ENCODE measurements at places on chromosomes 7 and 10.

GRCh38 chr10:80359644-80360043 is 3.1 kb downstream of the DYDC2 start:
- no peak for DNase-seq

DNA sequence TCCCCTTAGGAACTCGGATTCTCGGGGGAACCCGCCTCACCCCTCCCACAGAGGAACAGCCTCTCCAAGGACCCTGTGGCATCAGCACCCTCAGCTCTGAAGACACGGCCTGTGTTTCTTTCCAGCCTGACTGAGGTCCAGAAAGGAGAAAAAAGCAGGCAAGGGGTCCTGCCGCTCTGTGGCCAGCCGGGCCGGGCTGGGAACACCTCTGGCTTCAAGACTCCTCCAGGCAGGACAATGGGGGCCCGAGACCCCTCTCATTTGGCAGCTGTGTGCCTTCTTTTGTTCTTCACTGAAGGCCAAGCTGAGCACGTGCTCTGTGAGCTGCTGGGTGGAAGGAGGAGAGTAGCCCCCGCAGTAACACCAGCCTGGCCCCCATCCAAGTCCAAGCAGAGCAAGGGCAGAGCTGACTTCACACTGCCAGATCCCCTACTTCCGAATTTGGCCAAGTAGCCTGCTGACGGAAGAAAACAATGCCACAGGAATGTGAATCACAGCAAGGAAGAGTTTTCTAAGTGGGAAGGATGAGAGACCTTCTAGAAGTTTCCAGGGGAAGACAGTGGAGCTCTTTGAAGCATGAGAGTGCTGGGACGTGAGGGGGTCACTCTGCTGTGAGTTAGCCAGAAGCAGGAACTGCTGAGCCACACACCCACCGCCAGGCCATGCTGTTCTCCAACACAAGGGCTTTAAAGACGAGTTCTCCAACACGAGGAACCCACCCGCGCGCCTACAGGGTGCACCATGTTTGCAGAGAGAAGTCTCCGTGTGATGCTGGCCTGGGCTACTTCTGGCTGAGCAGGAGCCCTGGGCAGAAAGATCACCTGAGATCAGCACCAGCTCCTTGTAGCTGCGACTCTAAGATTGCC is 3.1 kb downstream of the CNPY1 start:
- no peak for DNase-seq

DNA sequence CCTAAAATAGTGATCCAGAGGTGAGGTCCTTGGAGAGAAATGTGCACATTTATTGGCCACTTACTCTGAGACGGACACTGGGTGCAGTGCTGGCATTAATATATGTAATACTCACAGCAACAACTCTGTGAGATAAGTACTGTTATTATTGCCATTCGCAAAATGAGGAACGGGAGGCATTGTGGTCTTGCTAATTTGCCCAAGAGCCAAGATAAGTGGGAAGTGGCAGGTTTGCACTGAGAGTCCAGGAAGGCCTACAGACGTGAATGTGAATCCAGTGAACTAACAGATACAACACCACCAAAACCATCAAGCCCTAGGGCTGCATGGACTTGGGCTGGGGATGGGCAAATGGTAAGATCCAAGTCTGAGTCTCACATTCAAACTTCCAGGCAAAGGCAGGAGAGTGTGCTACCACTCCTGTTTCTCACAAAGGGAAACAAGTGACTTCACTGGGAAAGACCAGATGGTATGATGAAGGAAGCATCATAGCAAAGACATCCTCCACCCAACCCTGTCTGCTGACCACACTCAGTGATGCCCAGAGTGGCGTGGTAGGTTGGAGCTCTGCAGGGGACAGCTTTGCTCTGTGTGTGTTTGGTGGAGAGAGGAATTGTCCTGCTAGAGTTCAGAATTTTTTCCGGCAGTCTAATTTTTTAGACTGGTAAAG is 19.2 kb downstream of the TMEM273 start:
- DNase-seq = no peak

DNA sequence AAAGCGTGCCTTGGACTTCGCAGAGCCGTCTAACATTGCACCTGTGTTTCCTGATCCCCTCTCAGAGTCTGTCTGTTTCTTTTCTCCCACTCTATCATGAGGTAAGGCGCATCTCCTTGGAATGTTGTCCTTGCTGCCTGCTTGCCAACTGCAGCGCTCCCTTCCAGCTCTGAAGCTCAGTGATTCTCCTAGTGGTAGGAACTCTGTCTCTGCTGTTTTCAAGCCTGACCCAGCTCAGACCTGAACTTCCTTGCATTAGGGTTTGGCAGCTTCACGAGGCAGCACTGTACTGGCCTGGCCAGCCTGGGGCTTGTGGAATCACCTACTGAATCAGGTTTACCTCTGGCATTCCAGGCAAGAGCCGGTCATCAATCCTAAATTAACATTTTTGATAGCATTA is 123.9 kb downstream of the CREB5 start:
- DNase-seq = no peak

DNA sequence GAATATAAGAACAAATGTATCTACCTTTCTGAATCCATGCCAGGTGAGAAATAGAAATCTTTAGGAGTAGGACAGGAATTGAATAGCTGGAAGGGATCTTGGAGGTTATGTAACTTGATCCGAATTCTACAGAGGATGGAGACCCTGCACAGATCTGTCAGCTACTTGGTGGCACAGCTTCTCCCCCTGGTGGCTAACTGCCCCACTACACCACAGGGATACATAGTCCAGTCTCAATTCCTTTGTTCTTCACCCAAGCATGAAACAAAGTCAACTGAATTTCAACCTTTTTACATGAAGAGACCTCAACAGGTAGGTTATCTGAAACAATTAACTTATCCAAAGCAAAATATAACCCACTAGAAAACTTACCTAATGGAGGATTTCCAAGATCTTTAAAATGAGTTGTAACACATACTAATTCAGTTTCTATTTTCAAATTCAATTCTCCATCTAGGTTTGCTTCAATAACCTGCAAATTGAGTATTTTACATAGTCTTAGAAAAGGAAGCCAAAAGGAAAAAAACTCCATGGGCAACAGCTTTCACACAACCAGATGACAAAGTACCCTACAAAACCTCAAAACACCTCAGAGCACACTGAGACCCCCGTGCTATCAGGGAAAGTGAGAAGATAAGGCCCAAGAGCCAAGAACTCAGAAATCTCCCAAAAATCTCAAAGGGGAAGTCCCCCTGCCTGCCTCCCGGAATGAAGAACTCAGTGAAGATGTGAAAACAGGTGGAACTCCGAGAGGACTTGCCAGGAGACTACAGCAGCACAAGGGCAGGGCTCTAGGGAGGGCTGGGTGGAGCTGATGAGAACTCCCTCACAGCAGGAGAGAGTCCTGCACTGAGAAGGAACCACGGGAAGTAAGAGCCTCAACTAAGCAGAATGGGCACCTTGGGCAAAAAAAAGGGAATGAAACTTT is 10.3 kb downstream of the HUS1 start:
- no peak for DNase-seq

DNA sequence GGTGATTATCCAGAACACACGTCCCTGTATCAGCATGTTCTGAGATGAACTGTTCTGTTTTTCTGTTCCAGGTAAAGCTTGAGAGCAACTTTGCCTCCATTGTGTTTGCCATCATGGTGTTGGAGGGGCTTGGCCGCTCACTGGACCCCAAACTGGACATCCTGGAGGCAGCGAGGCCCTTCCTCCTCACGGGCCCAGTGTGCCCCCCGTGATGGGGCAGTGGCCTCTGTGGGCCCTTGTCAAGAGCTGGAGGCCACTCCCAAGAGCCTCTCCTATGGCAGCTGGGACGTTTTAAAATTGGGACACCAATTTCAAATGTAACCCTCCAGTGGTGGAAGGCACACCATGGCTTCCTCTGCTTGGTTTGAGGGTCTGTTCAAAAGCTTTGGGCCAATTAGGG is 1.9 kb upstream of the NDUFB2 start:
- DNase-seq = no peak

DNA sequence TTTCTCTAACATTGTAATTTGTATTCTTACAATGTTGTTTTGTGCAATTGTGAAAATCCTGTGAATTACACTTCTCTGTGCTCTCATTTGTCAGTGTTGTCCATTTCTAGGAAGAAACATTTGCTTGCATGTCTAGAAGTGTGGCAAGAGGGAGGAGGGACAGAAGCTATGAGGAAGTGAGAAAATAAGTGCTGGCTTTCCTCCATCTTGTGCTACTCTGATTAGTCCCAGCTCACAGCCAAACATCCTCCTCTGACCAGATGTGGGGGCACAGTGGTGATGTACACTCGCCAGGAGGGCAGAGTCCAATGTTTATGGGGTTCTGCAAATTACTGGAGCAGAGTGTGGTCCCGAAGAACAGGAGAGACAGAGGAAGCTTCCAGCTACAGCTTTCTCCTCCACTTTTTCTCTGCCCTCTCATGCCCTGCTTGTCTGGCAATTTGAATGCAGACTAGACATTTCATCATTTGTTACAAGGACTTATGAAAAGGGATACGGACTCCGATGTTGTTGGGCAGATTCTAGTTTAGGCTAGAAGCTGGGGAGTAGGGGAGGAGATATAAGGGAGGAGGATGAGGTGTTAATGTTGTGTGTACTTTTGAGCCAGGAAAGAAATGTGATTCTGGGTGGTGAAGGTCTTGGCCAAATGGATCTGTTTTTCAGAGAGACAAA is 131.0 kb upstream of the C1GALT1 start:
- DNase-seq = no peak

GRCh38 chr7:118858651-118859149 is 634.2 kb downstream of the ANKRD7 start:
- DNase-seq = no peak

DNA sequence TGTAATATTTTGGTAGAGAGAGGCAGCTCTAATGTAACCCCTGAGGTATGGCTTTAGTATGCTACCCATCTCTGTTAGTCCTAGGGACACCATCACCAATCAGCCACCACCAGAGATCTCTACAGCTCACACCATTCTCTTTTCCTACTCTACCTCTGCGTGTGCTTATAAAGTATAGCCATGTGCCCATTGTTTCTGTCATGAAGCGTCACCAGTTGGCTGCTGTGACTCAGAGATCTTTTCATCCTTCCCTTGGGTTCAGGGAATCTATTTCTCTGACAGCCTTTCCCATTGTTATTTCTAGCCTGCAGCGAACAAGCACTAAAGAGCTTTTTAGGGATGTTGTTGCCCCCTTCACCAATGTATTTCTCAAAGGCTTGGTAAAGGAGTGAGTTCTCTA is 103.3 kb downstream of the TPST1 start:
- DNase-seq = no peak

- DNase-seq = no peak
Observed at GRCh38 chr7:16589881-16590280, 55.7 kb downstream of the ANKMY2 start.

- DNase-seq = no peak
Observed at GRCh38 chr7:132584796-132585494, 8.7 kb upstream of the PLXNA4 start.

DNA sequence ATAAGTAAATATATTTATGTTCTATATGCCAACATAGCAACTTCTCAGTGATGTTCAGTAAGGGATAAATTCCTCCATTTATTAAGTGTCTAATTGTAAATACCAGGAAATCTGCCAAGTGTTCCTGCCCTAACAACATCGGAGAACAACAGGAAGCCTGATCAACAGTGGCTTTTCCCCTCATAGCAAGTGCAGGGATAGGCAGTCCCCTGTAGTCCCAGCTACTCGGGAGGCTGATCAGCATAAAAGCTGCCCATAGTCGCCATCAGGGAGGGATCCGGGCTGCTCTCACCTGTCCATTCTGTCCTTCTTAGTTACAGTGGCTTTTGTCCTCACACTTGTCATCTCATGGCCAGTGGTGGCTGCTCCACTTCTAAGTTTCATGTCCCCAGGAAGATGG is 141.3 kb downstream of the IDE start:
- DNase-seq = no peak

DNA sequence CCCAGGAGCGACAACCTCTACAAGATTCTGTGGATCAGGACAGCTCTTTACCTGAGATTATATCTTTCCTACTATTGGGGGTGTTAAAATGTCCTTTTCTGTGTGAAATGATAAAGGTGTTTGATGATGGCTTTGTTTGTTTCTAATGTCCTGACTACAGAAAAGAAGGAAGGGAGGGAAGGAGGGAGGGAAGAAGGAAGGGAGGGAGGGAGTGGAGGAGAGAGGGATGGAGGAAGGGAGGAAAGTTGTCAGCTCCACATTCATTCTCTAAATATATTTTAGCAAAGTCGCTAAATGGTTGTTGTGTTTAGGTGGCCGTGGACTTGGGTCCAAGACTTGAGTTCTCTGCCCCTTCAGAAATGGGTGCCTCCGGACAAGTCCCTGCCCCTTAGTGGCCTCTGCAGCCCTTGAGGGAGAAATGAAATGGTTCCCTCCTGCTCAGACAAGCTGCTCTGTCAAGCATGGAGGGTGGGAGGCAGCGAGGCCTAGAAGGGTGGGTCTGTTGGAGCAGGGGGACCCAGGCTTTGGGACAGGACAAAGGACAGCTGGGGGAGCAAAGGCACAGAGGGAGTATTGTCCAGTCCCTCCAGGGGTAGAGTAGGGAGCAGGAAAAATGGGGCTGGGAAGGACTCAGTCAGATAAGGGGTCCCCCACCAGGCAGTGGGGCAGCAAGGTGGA is 4.4 kb downstream of the RGS10 start:
- DNase-seq = no peak

All from stimulated activated CD8-positive, alpha-beta memory T cell treated with anti-CD3 and anti-CD28 coated beads, Interleukin-4, amount 100 ng/mL, for 4 hours (primary cell).